Thoracic aorta (tissue), 2 donors: ENCODE measurements at places on chromosomes 1 and 21.

GRCh38 chr1:187971851-187972250, 1143.1 kb downstream of the PLA2G4A start:
- no peaks in the 10 kb centered on the region for H3K4me1 ChIP-seq
- H3K27me3 ChIP-seq: no peaks in the 10 kb centered on the region
- H3K27ac ChIP-seq: no peak overlapping the region

- no peak overlapping the region for H3K27ac ChIP-seq
- H3K27me3 ChIP-seq: no peaks in the 10 kb centered on the region
- H3K4me1 ChIP-seq: no peaks in the 10 kb centered on the region
- DNase-seq: no peak
- H3K4me3 ChIP-seq: peak overlapping the region; percentile 21
These were observed 31.6 kb downstream of the PDE9A start for GRCh38 chr21:42685036-42685435.

DNA sequence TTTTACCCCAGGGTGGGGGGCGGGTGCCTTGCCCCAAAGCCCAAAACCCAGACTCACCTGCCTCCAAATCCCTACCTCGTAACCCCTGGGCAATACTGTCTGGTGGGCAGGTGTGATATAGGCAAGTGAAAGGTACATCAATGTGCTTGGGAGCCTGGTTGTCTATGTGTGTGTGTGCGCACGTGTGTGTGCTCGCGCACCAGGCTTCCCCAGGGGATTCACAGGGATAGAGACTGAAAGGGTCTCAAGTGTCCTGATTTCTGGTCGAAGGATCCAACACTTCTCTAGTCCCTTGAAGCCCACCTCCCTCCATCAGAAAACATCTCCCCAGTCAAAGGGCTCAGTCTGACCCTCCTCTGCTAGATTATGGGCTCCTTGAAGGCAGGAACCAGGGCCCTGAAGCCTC, 28.9 kb upstream of the EPB41 start:
- DNase-seq: no peak
- H3K4me3 ChIP-seq: no peak overlapping the region
- H3K36me3 ChIP-seq: no peaks in the 10 kb centered on the region
- H3K4me1 ChIP-seq: peaks cover 48% of the 10 kb centered on the region
- H3K27ac ChIP-seq: peak overlapping the region; percentile 15
- no peaks in the 10 kb centered on the region for H3K27me3 ChIP-seq

DNA sequence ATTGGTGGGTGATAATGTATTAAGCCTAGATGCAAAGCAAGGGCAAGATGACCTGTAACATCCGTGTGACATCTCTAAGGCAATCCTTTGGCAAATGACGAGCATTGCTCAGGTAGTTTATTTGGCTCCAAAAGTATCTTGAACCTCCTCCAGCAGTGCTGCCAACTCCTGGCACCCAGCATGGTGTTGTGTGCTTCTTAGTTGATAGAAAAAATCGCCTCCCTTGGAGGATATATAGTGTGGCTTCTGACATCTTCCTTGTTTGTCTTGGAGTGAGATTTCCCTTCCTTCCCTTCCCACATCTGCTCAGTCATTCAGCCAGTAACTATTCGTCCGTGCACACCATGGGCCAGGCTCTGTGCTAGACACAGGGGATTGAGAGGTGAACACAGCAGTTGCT, 121.8 kb downstream of the TOMM20 start:
- DNase-seq: no peak
- H3K4me3 ChIP-seq: no peak overlapping the region
- H3K27me3 ChIP-seq: no peaks in the 10 kb centered on the region
- H3K36me3 ChIP-seq: no peaks in the 10 kb centered on the region

DNA sequence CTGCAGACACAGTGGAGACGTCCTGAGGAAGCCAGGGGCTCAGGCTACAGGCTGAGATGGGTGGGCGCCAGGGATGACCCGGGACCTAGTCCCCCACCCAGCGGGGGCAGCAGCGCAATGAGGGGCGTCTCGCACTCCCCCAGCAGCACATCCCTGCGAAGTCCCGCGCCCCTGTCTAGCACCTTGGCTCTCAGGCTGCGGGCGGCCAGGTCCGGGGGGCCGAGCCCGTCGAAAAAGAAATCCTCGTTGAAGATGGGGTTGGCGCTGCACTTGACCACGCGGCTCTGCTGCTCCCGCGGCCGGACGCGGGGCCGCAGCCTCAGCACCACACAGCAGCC, 1.8 kb downstream of the C2CD4D start:
- H3K27ac ChIP-seq: no peak overlapping the region
- peaks cover 30% of the 10 kb centered on the region for H3K4me1 ChIP-seq
- peak overlapping the region; percentile 77 for H3K4me3 ChIP-seq
- no peak for DNase-seq
- H3K36me3 ChIP-seq: no peaks in the 10 kb centered on the region

DNA sequence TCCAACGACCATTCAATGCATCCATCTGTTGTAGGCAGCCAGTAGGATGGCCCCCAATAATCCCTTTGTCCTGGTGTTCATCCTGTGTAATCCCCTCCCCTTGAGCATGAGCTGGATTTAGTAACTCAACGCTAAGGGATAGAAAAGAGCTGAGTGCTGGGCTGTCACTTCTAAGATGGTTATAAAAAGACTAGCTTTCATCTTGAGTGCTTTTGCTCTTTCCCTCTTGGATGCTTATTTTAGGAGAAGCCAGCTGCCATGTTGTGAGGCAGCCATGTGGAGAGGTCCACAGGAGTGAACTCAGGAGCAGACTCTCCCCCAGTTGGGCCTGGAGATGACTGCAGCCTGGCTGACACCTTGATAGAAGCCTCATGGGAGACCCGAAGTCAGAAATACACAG, 401.5 kb downstream of the VAV3 start:
- no peaks in the 10 kb centered on the region for H3K27me3 ChIP-seq
- no peak for DNase-seq
- no peaks in the 10 kb centered on the region for H3K36me3 ChIP-seq
- no peak overlapping the region for H3K4me3 ChIP-seq

- H3K27ac ChIP-seq: no peak overlapping the region
- no peak overlapping the region for H3K4me3 ChIP-seq
- no peaks in the 10 kb centered on the region for H3K27me3 ChIP-seq
These were observed 501.3 kb downstream of the OMA1 start for GRCh38 chr1:58045094-58045705.

DNA sequence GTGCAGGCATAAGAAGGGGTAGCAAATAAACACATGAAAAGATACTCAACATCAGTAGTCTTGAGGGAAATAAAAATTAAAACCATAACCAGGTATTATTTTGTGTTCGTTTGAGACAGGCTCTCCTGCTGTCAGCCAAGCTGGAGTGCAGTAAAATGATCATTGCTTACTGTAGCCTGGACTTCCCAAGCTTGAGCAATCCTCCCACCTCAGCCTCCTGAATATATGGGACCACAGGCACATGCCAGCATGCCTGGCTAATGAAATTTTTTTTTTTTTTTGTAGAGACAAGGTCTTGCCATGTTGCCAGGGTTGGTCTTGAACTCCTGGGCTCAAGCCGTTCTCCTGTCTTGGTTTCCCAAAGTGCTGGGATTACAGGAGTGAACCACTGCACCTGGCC, 108.0 kb downstream of the DNM3 start:
- no peak overlapping the region for H3K27ac ChIP-seq
- H3K36me3 ChIP-seq: no peaks in the 10 kb centered on the region
- no peaks in the 10 kb centered on the region for H3K4me1 ChIP-seq
- H3K27me3 ChIP-seq: no peaks in the 10 kb centered on the region
- H3K4me3 ChIP-seq: no peak overlapping the region

GRCh38 chr1:54331843-54332463, 74.2 kb downstream of the SSBP3 start:
- no peak for DNase-seq
- no peak overlapping the region for H3K4me3 ChIP-seq
- H3K4me1 ChIP-seq: peaks cover 82% of the 10 kb centered on the region
